ENCODE measurements at places on chromosomes 1 and 21. TPM values are rescaled to one million over a fixed set of nuclear protein-coding genes. Genes with fewer than 3 reads are reported as not detected.

DNA sequence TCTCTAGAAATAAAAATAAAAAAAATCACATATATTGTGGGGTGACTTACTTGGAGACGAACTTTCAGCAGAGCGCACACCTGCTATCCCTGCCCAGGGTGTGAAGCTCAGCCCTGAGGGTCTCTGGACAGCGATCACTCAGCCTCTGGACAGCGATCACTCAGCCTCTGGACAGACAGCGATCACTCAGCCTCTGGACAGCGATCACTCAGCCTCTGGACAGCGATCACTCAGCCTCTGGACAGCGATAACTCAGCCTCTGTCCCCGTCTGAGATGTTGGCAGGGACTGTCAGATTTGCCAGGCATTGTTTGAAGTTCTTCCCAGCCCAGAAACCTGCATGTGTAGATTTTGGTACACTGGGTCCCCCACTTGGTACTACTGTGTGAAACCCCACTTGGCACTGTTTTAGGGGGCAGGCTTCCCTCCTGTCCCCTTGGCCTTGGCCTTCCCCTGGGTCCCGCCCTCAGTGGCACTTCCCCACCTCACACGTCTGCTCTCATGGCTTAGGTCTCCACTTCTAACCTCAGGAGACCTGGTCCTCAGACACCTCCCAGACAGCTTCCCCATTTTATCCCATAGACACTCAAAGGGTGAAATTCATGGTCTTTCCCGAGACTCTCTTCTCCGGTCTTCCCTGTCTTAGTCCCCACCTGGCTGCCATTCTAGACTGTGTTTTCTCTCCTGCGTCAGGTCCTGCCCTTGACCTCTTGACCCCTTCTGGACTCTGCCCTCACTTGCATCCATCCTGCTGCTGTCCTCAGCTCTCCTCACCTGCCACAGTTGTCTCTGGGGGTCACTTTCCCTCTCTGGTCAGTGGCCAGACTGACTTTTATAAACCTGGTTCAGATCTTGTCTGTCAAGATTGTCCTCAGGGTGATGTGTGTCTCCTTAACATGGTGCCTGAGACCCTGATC is 10.2 kb downstream of the PSEN2 start:
- no peak for DNase-seq
- H3K4me1 ChIP-seq, result peaks cover 44% of the 10 kb centered on the region
- no peak overlapping the region for H3K4me3 ChIP-seq
- H3K27ac ChIP-seq, result peak overlapping the region; percentile 89

Gene ZMYND12
- total RNA-seq, result 0.59 TPM

- no peak overlapping the region for H3K27ac ChIP-seq
- no peaks in the 10 kb centered on the region for H3K4me1 ChIP-seq
- no peak for DNase-seq
- H3K27me3 ChIP-seq, result no peaks in the 10 kb centered on the region
Measured at GRCh38 chr1:68704800-68705443, 208.0 kb upstream of the DEPDC1 start.

GRCh38 chr1:195804547-195804946 is 803.7 kb downstream of the KCNT2 start:
- H3K27me3 ChIP-seq, result no peaks in the 10 kb centered on the region
- no peaks in the 10 kb centered on the region for H3K36me3 ChIP-seq
- DNase-seq, result no peak
- no peak overlapping the region for H3K4me3 ChIP-seq

GRCh38 chr1:53349968-53350852 is 22.3 kb upstream of the LRP8 start:
- no peaks in the 10 kb centered on the region for H3K4me1 ChIP-seq
